ENCODE measurements at places on chromosomes 3 and 15.

- DNase-seq = no peak
These were observed 124.8 kb downstream of the RPLP1 start for GRCh38 chr15:69577397-69577796.

DNA sequence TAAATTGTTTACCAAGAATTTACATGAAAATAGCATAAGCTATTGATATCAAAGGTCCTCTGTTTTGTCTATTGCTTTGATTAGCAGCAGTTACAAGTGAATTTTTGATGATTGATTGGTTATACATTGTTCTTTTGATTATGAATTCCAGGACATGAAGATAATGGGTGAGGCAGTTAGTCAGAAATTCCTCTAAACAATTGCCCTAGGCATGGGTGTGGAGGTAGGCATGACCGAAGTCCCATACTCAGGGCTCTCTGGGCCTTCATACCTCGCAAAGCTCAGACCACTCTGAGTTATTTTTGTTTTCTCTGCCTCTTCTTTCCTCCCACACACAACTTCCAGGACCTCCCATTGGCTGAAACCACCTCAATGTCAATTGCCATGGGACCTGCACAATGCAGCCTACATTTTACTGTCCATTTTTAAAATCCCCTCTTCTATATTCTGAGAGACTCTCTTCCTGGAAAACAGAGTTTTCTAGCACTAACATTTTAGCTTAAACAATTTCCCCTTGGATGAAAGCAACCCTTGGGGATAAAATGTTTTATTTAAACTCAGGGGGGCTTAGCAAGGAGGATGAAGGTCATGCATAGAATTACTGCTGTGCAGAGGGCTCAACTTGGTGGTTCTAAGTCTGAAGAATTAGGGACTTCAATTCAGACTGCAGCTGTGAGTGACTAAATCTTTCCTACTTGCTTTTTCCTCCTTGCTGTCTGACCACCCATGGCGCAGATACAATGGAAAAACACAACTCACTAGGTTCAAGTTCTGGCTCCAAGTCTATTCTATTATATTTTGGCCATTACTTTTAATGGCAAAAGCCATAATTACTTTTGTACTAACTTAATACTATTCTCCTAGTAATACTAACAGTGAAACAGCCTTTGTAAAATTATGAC is 594.8 kb downstream of the NTRK3 start:
- DNase-seq = no peak

GRCh38 chr3:106813742-106814141 is 563.5 kb upstream of the CCDC54 start:
- no peak for DNase-seq

DNA sequence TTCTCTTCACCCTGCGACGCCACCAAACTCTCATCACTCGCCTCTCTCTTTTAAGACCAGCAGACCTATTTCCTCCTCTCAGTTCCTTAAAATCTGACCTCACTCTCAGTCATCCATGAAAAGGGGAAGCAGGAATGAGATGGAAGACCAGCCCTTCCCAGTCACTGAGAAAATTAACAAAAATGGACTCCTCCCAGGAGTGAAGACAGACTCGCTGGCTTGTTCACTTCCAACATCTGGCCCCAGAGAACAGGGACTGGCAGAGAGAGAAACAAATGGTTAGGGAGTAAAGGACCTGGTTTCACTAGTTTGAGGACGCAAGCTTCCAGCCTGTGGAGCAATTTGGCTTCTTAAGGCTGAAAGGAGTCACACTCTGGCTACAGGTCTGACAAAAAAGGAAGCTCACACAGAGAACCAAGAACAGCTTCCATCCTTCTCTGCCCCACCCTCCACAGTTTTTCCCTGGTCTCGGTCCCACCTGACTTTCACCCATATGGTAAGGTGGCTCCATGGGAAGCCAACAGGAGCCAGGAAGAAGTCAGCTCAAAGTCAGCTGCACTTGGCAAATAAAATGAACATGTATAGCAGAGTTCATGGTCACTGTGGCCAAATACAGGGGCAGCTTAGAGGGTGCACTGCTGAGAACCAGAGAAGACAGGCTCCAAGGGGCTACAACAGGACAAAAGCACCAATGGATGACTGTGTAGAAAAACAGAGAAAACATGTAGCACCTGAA is 57.2 kb downstream of the ITGB5 start:
- no peak for DNase-seq

GRCh38 chr3:94416768-94417167 is 353.9 kb downstream of the NSUN3 start:
- DNase-seq = no peak

DNA sequence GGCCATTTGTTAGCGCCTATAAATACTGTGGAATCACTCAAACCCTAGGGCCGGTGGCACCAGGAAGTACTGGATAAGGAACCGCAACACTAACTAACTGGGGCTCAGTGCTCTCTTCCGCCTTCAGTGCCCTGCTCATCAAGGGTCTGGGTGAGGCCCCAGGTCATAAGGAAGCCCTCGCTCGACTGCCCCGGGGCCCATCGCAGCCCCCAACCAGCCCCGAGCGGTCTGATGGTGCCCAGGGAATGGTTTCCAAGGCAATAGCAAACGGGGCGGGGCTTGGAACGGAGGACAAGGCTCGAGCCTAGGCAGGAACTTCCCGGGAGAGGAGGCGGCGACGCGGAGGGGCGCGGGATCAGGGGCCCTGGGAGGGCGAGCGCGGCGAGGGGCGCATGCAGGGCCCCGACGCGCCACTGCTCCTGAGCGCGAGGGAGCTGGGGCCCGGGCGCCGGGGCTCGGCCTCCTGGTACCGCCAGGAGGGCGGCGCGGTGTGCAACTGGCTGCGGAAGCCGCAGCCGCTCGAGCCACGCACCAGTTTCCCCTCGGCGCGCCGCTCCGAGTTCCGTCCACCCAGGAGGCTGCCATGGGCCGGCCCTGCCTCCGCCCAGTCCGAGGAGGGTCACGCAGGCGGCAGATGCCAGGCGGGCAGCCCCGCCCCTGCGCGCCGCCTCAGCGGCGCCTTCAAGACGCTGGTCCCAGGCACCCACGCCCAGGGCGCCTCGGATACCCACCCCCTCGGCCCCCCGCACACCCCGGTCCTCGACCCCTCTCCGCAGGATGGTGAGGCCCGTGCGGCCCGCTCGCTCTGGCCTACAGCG is at the start of gene TTLL3:
TTLL3 (plus strand) TSS at position 648 of the 818 bp plus-strand sequence. CDS start 400 bp downstream, outside the sequence.
- DNase-seq = peak; percentile 60

- no peak for DNase-seq
These were observed 12.8 kb upstream of the KLF15 start for GRCh38 chr3:126370055-126370454.

DNA sequence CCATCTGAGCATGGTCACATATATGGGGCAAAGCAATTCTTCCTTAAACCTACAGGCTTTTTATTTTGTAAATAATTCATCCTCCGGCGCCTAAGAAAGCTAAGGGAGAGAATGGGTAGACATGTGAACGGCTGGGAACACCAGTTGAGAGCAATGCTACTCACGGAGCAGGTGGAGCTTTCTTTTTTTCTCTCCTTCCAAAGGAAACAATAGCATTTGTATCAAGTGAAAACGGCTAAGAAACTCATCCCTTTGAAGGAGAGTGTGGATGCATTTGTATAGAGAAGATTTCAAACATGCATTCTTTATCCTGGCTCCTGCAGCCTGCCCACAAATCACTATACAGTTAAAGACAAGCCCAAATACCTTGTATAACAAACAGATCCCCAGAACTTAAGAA is 637.8 kb downstream of the MAGI1 start:
- no peak for DNase-seq

- peak; percentile 23 for DNase-seq
These were observed 210.9 kb upstream of the KCNMB2 start for GRCh38 chr3:178325330-178325729.

- no peak for DNase-seq
These were observed 15.8 kb downstream of the SLC12A1 start for GRCh38 chr15:48221885-48222284.

DNA sequence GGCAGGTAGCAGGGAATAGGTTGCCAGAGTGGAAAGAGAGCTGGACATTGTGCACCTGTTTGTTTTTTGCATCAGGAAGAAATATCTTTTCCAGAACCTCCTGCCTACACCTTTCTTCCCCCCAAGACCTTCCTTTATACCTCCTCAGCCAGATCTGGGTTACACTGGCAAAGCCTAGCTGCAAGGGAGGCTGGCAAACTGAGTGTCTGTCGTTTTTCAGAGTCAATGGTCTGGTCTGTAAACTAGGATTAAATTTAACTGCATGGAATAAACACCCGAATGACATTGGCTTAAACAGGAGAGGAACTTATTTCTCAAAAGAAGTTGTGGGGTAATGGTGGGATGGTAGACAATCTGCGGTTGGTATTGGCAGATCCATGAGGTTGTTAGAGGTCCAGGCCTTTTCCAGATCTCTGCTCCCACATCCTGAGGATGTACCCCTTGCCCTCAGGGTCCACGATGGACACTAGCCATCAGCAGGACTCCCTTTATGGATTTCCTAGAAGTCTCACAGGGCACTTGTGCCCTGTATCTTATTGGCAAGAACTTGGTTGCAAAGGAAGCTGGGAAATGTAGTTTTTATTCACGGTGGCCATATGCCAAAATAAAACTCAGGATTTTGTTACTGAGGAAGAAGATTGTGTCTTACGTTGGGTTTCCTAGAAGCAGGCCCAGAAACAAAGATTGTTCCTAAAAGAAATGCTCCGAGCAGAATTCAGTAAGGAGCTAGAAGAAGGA is 3.2 kb upstream of the RARRES1 start:
- no peak for DNase-seq

GRCh38 chr3:1540686-1541085 is 447.9 kb downstream of the CNTN6 start:
- no peak for DNase-seq

- DNase-seq = no peak
These were observed 44.6 kb downstream of the DGKG start for GRCh38 chr3:186317478-186317877.

All from kidney capillary endothelial cell (primary cell).